ENCODE measurements at places on chromosomes 5 and 9.

DNA sequence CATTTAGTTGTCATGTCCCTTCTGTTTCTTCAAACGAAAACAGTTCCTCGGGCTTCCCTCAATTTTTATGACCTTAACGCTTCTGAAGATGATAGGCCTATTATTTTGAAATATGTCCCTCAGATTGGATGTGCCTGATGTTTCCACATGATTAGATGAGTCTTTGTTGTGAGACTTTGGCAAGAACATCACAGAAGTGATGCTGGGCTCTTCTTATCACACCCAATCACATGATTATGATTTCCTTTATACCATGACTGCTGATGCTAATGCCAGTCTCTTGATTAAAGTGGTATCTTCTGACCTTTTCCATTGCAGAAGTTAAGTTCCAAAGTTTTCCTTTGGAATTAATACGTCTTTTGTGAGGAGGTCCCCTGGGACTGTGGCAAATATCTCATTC is 175.7 kb downstream of the SAXO1 start:
- DNase-seq, result no peak

DNA sequence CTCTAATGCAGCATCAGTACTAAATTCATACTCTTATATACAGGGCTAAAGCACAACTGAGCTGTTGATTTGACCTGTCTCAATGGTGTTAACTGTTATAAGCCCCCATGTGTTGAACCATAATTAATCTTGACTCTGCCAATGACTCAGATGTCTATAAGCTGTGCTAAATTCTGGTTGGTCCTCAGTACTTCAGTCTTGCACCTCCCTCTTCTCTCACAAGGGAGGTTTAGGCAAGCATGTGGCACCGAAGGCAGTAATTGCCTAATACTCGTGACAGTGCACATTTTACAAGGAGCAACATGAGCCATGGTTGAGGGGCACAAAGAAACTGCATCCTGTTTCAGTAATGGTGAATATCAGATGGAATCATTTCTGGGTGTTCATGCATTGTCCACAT is 255.9 kb downstream of the TRPM3 start:
- no peak for DNase-seq

DNA sequence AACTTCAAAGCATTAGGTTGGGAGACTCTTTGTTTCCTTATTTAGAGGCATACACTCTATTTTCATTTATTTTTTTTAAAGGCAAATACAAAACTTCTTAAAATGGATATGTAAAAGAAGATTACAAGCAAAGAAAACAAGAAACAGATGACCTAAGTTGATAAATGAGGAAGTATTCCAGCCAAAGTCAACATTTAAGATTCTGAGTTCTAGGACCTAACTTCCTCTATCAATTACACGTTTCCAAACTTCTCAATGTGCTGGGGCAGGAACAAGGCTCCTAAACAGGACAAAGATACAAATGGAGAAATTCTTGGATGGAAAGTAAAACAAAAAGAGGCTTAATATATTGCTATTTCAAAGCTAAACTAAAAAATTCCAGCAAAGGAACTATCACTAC is 89.5 kb downstream of the TLE1 start:
- no peak for DNase-seq

GRCh38 chr5:134462761-134463160 is 51.1 kb upstream of the CDKN2AIPNL start:
- DNase-seq, result no peak

GRCh38 chr5:4901305-4901811 is 238.8 kb upstream of the ADAMTS16 start:
- no peak for DNase-seq

DNA sequence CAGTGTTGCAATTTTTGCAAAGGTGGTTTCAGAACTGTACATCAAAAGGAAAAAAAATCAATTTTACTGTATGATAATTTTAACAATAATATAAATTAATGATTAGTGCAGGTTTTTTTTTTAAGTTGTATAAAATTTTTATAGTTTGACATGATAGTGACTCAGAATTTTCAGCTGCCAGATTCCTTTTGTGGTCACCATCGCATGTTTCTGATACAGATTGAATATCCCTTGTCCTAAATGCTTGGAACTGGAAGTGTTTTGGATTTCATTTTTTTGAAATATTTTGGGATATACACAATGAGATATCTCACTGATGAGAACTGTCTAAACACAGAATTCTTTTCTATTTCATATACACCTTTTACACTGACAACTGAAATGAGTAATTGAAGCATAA is 361.3 kb downstream of the RAB3C start:
- DNase-seq, result no peak
